ENCODE measurements at places on chromosomes 3 and 15. TPM values are rescaled to one million over a fixed set of nuclear protein-coding genes. Genes with fewer than 3 reads are reported as not detected.
A peak's percentile ranks its signal among the peaks of the same experiment; 100 is the strongest.

The ROBO2 gene
- not detected for total RNA-seq

GRCh38 chr3:71401695-71402231, 181.8 kb downstream of the FOXP1 start:
- no peak for DNase-seq
- H3K27me3 ChIP-seq, result no peaks in the 10 kb centered on the region
- no peak overlapping the region for H3K27ac ChIP-seq
- peaks cover 9% of the 10 kb centered on the region for H3K4me1 ChIP-seq
- H3K4me3 ChIP-seq, result no peak overlapping the region

DNA sequence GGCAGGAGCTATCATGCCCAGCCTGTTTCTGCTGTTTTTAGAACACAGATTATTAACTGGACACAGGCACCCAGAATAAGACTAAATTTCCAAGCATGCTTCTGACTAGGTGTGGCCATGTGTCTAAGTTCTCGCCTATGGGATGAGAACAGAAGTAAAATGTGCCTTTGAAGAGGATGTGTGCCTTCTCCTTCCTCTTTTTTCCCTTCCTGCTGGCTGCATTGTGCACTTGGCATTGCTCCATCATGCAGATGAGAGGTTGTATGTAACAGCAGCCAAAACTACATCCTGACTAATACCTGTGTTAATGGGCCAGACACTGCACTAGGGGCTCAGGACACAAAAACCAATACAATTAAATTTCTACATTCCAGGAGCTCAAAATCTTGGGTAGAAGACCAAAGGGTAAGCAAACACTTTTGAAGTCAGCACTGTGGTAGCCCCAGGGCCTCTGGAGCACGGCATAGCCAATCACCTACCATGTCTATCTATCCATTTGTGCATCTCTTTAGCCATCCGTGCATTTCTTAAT, 40.9 kb upstream of the RNU6-1 start:
- H3K4me3 ChIP-seq, result no peak overlapping the region
- no peak overlapping the region for H3K27ac ChIP-seq
- no peak for DNase-seq

The PEX5L gene
- total RNA-seq, result not detected

- H3K4me3 ChIP-seq, result no peak overlapping the region
- H3K4me1 ChIP-seq, result peaks cover 14% of the 10 kb centered on the region
- no peak overlapping the region for H3K27ac ChIP-seq
- no peaks in the 10 kb centered on the region for H3K36me3 ChIP-seq
- no peaks in the 10 kb centered on the region for H3K27me3 ChIP-seq
These were observed 13.4 kb downstream of the MYL3 start for GRCh38 chr3:46849686-46850467.

The DNAJA4 gene
- 69.9 TPM for total RNA-seq

The MYZAP gene
- total RNA-seq, result 13.1 TPM

- no peak overlapping the region for H3K4me3 ChIP-seq
- no peak for DNase-seq
- H3K36me3 ChIP-seq, result no peaks in the 10 kb centered on the region
These were observed 55.6 kb upstream of the LINGO1 start for GRCh38 chr15:77688266-77688665.

DNA sequence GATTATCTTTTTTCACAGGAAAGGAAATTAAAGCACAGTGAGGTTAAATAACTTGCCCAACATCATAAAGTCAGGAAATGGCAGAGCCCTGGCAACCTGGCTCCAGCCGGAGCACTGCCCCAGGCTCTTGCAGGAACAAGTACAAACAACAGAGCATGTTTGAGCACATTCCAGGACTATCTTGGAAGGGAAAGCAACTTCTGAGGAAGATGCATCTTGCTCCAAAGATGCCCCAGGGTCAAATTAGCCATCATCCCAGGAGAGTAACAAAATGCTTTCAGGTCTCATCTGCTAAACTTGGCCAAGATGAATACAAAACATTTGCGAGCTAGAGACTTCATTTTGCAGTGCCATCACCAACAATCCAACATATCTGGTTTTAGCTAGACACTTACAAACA, 162.4 kb upstream of the LRRN1 start:
- no peak overlapping the region for H3K4me3 ChIP-seq
- no peak overlapping the region for H3K27ac ChIP-seq
- DNase-seq, result no peak
- H3K36me3 ChIP-seq, result no peaks in the 10 kb centered on the region
- no peaks in the 10 kb centered on the region for H3K27me3 ChIP-seq
- no peaks in the 10 kb centered on the region for H3K4me1 ChIP-seq

The ADCY5 gene
- 42.0 TPM for total RNA-seq

The PPP1R14D gene
- total RNA-seq, result 170 TPM

GRCh38 chr3:1908651-1909445, 189.8 kb upstream of the CNTN4 start:
- no peaks in the 10 kb centered on the region for H3K36me3 ChIP-seq
- no peak overlapping the region for H3K27ac ChIP-seq
- H3K27me3 ChIP-seq, result no peaks in the 10 kb centered on the region
- DNase-seq, result no peak

- H3K4me1 ChIP-seq, result peaks cover 7% of the 10 kb centered on the region
- H3K36me3 ChIP-seq, result no peaks in the 10 kb centered on the region
- H3K4me3 ChIP-seq, result no peak overlapping the region
- peak; percentile 20 for DNase-seq
- peak overlapping the region; percentile 80 for H3K27ac ChIP-seq
- H3K27me3 ChIP-seq, result no peaks in the 10 kb centered on the region
These were observed 58.5 kb downstream of the ABCC5 start for GRCh38 chr3:183959214-183959613.

GRCh38 chr3:7436542-7436941, 575.6 kb downstream of the GRM7 start:
- no peak overlapping the region for H3K4me3 ChIP-seq
- no peaks in the 10 kb centered on the region for H3K27me3 ChIP-seq
- H3K4me1 ChIP-seq, result no peaks in the 10 kb centered on the region
- DNase-seq, result no peak
- no peak overlapping the region for H3K27ac ChIP-seq

DNA sequence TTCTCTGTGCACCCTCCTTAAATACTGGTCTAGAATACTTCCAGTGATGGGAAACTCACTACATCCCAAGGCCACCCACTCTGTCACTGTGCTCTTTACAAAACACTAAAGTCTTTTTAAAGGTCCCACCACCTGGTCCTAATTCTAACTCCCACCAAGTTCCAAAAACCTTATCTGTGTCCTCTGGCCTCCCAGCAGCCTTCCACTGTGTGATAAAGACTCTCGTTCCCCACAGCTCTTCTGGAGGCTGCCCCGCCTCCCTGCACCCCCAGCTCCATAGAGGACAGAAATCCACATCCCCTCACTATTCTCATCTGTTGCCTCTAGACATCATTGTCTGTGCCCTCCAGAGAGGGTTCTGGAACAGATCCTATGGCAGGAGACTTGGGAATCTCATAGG, 276.4 kb downstream of the FAM43A start:
- H3K36me3 ChIP-seq, result no peaks in the 10 kb centered on the region
- no peak overlapping the region for H3K27ac ChIP-seq
- H3K4me3 ChIP-seq, result no peak overlapping the region
- H3K27me3 ChIP-seq, result no peaks in the 10 kb centered on the region

The EPHA6 gene
- 2.2 TPM for total RNA-seq

The THBS1 gene
- 474 TPM for total RNA-seq

Data from transverse colon (tissue), 4 donors.